T-cell (primary cell): ENCODE measurements at places on chromosomes 13 and 19.

DNA sequence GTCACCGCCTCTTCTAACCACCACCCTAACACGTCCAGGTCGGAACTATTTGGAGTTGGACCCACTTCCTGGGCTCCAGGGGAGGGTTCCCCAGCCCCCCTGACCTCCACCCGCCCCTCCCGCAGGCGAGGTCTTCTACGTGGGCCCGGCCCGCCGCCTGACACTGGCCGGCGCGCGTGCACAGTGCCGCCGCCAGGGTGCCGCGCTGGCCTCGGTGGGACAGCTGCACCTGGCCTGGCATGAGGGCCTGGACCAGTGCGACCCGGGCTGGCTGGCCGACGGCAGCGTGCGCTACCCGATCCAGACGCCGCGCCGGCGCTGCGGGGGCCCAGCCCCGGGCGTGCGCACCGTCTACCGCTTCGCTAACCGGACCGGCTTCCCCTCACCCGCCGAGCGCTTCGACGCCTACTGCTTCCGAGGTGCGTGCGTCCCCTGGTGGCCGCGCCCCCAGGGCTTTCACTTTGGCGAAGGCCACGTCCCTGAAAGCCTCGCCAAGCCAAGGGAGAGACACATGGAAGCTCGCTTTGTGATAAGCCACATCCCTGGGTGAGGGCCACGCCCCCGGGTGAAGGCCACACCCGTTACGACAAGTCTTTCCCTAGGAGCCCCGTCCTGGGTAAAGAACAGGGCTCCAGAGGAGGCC, 13.2 kb downstream of the NCAN start:
- peak; percentile 80 for DNase-seq

DNA sequence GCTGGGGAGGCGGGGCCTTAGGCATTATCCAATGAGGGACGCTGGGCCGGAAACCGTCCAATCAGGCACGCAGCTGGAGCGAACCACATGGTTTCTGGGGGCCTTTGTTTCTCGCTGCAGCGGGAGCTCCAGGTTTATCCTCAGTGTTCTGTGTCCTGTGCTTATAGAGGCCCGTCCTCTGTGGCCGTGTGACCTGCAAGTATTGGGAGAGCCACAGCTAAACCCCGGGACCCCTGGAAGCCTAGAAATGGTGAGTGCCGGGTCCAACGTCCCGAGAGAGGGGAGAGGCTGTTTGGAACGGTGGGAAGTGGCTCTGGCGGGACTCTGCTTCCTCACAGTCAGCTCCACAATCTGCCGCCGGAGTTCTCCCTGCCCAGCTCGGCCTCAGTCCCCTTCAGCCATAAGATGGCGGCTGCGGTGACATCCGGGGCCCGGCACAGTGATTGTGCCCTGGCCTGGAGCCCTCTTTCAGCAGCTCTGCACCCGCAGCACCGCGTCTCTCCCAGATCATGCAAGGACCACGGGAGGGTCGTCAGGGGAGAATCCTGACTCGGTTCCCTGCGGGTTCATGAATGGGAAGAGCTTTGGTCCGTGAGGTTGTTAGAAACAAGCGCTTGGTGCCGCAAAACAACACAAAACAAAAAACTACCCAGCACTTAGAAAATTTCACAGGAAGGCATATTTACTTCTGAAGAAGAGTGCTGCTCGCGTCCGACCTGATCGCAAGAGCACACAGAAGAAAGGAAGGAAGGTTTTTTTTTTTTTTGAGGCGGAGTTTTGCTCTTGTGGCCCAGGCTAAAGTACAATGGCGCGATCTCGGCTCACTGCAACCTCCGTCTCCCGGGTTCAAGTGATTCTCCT, at the start of gene ZNF253:
ZNF253 (plus strand) TSS at position 133 of the 861 bp plus-strand sequence; CDS start at position 248, 115 bp downstream.
- DNase-seq, result peak; percentile 95

DNA sequence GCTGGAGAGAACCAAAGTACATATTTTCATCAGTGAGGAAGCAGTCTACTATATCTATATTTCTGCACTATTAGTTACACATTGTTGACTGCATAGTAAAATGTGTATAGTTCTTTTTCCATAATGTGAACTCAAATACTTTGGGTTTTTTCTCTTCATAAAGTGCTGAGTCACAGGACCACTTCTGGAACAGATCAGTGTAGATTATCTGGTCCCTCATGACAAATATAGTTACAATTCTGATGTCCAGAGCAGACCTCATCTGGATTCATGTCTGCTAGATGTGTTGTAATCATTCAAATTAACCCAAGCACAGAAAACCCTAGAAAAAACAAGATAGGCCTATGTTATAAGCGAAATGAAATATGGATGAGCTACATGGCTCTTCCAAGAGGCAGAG, 171.4 kb downstream of the SUCLA2 start:
- no peak for DNase-seq

- peak; percentile 40 for DNase-seq
These were observed 92.4 kb downstream of the STK24 start for GRCh38 chr13:98484289-98485219.

- DNase-seq, result no peak
These were observed 2044.9 kb upstream of the PCDH20 start for GRCh38 chr13:63460462-63461090.
